Stimulated activated CD8-positive, alpha-beta memory T cell treated with anti-CD3 and anti-CD28 coated beads, Interleukin-4, amount 100 ng/mL, for 4 hours (primary cell): ENCODE measurements at places on chromosomes 3 and 15.

DNA sequence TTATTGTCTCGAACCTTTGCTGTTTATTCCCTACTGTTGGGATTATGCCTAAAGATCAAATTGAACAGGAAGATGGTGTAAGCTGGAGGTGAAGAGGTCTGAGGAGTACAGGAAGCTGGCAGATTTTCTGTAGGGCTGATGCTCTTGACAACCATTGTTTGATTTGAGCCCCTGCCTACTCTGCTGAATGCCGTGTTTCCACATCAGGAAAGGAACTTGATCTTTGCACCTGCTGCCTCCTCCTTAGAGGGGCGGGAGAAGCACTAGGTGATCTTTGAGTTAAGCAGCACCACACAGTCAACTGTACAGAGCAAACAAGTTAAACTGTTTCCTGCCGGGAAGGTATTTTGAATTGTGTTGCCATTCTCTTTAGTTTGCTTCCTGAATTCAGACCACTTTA lies 364.6 kb upstream of the EPHA6 start:
- DNase-seq: no peak

GRCh38 chr3:69130689-69131088 lies 8.3 kb upstream of the LMOD3 start:
- DNase-seq: no peak

- no peak for DNase-seq
Measured at GRCh38 chr15:62992302-62992701, 50.2 kb upstream of the TPM1 start.

GRCh38 chr3:172635588-172635987 lies 75.3 kb downstream of the NCEH1 start:
- no peak for DNase-seq

GRCh38 chr15:39267685-39268084 lies 313.2 kb upstream of the THBS1 start:
- DNase-seq: no peak

- peak; percentile 12 for DNase-seq
Measured at GRCh38 chr3:194688200-194688740, 2.6 kb downstream of the FAM43A start.
